ENCODE measurements at places on chromosomes 2 and 18.
A peak's percentile ranks its signal among the peaks of the same experiment; 100 is the strongest.

- no peak for DNase-seq
Observed at GRCh38 chr2:95004287-95004686, 21.2 kb upstream of the MAL start.

DNA sequence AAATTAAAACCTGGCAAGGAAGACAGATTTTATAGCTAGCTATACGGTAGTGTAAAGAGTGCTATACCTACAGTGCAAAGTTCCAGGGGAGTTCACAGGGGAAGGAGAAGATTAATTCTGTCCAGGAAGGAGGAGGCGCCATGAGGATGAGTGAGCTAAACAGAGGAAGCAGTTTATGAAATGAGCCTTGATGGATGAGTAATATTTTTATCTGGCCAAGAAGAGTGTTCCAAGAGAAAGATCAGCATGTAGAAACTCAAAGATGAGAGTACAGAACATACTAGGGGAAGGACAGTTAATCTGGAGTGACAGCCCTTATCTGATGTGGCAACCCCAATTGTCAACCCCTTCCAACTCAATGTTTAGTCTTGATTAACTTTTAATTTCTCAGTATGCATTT is 54.8 kb downstream of the CDH20 start:
- DNase-seq, result no peak

DNA sequence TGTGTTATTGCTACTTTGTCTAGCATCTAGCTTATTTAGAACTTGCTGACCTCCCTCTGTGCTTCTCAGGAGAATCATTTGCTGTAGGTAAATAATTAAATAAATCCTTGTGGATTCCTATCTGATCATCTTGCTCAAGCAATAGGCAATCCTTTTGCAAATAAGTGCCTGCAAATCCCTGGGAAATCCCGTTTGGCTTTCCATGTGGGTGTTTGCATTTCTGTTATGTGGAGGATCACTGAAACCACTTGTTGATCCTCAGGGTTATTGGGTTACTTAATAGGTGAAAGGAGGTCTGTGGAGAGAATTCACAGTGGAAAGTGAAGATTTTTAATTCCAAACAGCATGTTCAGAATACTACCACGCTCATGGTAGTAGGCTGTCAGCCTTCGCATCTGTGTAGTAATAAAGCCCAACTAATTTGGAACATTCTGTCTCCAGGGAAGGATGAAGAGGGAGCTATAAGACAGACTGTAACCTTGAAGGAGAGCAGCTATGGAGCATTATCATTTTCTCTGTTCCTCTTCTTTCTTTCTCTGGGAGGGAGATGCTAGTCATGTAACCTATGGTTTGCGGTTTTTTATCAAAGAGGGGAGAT is 72.5 kb downstream of the GULP1 start:
- DNase-seq, result no peak

GRCh38 chr2:180359522-180360282 is 352.6 kb upstream of the CWC22 start:
- DNase-seq, result peak; percentile 53

DNA sequence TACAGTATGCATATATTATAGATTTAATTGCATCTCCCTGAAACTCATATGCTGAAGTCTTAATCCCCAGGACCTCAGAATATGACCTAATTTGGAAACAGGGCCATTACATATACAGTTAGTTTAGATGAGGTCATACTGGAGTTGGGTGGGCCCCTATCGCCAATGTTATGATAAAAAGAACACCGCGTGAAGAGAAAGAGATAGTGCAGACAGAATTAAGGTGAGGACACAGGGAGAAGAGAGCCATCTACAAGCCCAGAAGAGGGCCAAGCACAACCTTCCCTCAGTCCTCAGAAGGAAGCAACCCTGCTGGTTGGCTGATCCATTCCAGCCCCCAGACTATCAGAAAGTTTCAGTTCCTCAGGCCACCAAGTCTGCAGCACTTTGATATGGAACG is 311.9 kb upstream of the RAB6C start:
- DNase-seq, result no peak

DNA sequence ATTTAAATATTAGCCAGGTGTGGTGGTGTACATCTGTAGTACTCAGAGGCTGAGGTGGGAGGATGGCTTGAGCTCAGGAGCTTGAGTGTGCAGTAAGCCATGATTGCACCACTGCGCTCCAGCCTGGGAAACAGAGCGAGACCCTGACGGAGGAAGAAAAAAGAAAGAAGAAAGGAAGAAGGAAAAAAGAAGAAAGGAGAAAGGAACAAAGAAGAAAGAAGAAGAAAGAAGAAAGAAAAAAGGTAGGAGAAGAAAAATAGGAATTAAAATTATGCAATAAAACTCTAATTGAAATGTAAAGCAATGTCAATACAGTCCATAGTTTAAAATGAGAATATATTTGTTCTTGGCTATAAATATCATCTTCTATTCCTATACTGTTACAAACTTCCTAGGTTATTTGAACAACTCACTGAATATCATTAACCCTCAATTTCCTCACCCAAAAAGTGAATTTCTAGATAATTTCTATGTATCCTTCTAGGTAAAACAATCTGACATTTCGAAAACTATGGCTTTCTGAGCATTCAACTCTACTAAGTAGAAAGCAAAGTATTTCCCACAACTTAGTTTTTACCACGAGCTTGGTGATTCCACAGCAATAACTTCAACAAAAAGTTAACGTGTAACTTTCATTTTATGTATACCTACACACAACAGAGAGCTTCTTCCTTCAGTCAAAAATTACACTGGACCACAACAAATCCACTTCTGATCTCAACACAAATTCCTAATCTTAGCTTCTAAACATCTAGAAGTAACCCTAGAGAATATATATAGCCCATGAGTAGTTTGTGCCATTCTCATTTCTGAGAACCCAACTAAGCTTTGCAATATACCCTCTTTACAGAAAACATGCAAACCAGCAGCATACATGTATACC is 19.7 kb downstream of the LPIN2 start:
- no peak for DNase-seq

DNA sequence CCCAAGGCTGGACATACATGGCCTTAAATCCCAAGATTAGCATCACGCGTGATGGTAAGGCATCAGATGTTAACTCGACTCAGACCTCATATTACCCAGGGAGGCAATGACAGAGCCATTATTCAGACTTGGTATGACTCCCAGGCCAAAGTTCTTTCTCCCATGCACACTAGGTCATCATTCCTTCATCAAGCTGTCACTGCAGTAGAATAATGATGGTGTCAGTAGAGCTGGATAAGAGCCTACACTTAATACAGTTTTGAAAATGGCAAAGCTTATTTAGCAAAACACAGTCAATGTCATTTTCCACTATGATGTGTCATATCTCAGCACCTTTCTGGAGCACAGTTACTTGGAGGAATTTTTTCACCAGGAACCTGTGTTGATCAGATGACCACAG is 663.3 kb downstream of the SUCLG1 start:
- DNase-seq, result no peak

DNA sequence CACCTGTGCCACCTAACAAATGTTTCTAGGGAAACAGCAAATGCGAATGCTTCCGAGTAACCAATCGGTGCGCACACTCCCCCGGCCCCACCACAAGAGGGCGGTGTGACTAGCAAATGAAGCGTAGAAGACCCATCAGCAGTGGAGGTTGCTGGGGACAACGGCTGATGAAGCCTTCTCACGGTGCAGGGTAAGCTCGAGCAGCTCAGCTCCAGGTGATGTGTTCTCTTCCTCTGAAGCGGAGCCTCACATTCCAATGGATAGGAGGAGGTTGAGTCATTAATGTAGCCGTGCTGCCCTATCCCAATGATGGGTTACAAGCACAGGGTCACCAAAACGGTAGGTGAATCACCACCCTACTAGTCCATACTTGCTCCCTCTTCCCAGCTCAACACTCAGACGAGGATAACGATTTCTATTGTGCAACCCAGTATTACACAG is 127.6 kb upstream of the TWIST2 start:
- DNase-seq, result no peak

DNA sequence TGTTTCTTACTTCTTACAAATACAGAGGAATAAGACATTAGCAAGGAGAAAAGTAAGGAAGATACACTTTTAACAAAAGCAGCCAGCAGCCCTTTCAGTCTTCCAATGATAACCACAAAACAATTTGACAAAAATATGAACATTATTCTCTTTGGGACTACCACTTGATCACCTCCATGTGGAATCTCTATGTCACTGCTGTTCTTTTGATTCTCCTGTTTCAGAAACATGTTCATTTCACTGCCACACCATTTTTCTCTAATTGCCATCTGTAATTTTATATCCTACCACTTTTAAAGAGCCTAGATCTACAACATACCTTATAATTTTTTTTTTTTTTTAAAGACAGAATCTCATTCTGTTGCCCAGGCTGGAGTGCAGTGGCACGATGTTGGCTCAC is 10.9 kb downstream of the INO80D start:
- no peak for DNase-seq

- no peak for DNase-seq
Observed at GRCh38 chr2:42171396-42171980, 2.3 kb downstream of the EML4 start.

DNA sequence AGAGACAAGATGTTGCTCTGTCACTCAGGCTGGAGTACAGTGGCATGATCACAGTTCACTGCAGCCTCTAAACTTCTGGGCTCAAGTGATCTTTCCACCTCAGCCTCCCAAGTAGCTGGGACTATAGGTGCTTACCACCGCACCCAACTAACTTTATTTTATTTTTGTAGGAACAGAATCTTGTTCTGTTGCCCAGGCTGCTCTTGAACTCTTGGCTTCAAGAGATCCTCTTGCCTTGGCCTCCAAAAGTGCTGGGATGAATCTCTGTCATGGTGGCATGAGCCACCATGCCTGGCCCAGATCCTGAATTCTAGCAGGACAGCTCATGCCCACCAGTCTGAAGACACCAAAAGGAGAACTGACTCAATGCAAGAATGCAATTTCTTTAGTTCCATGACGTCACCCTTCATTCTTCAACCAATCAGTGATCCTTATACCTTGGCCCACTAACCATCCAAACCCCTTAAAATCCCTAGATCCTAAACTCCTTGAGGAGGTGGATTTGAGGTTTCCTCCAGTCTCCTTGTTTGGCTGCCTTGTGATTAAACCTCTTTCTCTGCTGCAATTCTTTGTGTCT is 25.6 kb upstream of the CXXC1 start:
- no peak for DNase-seq

DNA sequence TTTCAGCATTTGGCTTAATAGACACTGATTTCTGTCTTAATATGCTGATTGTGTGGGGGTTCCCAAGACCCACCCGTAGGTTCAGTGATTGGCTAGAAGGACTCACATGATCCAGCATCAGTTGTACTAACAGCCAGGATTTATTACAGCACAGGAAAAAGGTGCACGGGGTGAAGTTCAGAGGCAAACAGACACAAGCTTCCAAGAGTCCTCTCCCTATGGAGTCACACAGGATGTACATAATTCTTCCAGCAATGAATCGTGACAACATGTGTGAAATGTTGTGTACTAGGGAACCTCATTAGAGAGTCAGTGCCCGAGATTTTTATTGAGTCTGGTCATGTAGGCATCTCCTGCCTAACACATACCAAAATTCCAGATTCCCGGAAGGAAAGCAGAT is 52.8 kb downstream of the GALNT1 start:
- DNase-seq, result peak; percentile 65

DNA sequence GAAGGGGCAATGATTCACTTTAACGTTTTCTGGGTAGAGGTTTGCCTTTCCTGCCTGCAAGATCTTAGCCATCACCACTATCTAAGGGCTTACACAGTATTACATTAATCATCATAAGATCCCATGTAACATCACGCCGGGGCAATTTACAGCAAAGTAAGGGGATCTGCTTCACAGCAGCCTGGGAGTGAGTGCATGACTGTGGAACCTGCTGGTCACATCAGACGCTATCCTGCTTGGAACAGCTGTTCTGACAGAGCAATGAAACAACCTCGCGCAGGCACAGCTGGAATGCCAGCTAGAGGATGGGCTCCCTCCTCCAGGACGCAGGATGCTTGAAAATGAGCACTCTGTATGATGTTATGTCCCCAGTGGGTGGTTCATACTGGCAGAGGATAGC is 89.0 kb downstream of the AOX1 start:
- peak; percentile 44 for DNase-seq

DNA sequence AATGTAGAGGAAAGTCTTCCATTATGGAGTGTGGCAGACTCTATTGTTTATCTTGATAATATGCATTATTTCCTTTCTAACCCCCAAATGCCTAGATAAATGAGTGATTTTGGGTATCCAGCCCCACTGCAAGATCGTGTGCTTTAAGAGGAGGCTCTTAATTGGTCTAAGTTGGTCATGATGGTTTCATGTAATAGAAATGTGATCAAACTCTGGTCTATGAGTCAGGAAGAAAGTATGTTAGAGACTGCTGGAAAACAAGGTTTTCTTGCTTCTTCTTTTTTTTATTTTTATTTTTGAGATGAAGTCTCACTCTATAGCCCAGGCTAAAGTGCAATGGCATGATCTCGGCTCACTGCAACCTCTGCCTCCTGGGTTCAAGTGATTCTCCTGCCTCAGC is 344.5 kb upstream of the TNP1 start:
- peak; percentile 56 for DNase-seq

- no peak for DNase-seq
Observed at GRCh38 chr2:75133621-75134570, 65.4 kb downstream of the TACR1 start.

GRCh38 chr18:9055626-9056025 is 46.9 kb upstream of the NDUFV2 start:
- no peak for DNase-seq

GRCh38 chr2:55419233-55419678 is 400 bp downstream of the CCDC88A start:
- peak; percentile 46 for DNase-seq

- no peak for DNase-seq
Observed at GRCh38 chr18:37956902-37957301, 391.3 kb upstream of the CELF4 start.

DNA sequence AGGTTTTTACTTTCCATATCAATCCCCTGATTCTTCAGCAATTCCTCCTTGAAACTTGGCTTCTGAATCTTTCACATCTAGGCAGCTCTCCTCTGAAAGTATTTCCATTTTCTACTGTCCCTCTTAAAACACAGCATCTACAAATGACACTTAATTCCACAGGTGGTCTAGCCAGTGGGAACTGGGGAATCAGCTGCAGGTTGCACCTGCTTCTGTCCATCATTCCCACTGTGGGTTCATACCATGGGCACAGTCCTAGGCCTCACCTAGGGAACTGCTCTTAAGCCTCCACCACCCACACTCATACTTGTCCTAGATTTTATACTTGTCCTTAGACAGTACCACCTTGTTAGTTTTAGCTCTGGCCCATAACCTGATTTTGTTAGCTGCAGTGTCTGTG is 2.2 kb downstream of the LOXL3 start:
- no peak for DNase-seq

- no peak for DNase-seq
Observed at GRCh38 chr2:120978359-120979050, 242.8 kb downstream of the GLI2 start.
